ENCODE measurements at places on chromosomes 5 and 9.

GRCh38 chr5:134020188-134020587, 15.4 kb upstream of the VDAC1 start:
- DNase-seq = peak; percentile 9

DNA sequence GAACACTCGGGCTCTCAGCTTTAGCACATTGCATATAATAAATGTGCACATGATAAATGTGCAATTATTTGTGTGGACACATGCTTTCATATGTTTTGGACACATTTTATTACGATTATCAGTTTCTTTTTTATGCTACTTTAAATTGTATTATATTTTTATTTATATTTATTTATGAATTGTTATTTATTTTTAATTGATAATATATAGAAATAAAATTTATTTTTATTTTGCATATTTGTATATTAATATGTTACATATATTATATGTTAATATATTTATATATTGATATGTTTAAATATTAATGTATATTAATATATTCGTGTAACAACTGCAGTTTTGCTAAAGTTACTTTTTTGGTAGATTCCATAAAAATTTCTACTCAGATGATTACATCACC, 454.8 kb upstream of the CDH10 start:
- DNase-seq = no peak

DNA sequence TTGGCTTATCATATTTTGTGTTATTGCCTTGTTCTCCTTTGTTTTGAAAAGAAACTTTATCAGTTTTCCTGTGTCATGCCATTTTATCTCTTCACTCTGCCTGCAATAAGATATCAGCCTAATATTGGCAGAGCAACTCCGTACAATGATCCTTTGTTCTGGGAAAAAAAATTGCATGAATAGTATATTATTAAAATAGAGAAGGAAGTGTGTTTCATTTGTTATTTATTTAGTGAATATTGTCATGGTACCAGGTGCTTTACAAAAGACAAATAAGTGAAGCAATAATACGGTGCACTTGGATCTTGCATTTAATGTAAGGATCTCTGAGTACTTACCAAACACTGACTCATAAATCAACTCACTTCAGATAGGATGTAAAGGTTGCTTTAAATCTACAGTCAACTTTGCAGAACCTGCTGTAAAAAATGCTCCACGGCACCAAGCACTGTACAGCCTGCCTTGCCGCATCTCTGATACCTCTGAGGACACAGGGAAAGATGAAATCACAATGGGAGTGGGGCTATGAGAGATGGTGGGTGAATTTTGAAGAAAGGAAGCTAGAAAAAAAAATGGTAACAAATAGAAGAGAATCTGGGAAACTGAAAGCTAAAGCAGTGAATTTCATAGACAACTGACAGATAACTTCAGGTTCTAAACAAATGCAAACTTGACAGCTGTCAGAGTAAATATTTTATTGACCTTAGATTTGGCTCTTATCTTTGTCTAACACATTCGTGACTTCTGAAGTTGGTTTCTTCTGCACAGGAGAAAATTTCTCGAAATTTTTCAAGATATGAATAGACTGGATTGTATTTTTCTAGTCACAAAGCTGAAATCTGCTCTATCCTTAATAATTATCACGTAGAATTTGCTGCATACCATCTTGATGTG, 232.1 kb downstream of the ENC1 start:
- peak; percentile 76 for DNase-seq

- peak; percentile 40 for DNase-seq
Measured at GRCh38 chr5:138463419-138464007, 1.8 kb upstream of the EGR1 start.

- no peak for DNase-seq
Measured at GRCh38 chr5:175305251-175305650, 138.7 kb downstream of the DRD1 start.

- DNase-seq = no peak
Measured at GRCh38 chr9:89536600-89536999, 38.7 kb upstream of the SEMA4D start.

DNA sequence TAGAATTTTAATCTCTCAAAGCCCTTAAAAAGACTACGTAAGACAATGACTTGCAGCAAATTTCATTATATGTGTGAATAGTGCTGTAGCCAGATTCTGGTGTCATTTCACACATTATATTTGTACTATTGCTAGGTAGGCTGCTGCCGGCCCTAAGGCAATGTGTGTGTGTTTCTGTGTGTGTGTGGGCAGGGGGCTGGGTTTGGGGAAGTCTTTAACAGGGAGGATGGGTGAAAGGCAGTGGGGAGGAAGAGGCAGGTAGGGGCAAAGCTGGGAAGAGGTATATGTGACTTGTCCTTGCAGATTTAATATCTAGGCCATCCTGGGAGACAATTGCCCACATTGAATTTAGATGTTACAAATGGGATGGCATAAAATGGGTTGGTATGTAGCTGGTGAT, 130.8 kb downstream of the MACIR start:
- DNase-seq = no peak

GRCh38 chr5:159412284-159413046, 82.2 kb upstream of the IL12B start:
- DNase-seq = no peak

DNA sequence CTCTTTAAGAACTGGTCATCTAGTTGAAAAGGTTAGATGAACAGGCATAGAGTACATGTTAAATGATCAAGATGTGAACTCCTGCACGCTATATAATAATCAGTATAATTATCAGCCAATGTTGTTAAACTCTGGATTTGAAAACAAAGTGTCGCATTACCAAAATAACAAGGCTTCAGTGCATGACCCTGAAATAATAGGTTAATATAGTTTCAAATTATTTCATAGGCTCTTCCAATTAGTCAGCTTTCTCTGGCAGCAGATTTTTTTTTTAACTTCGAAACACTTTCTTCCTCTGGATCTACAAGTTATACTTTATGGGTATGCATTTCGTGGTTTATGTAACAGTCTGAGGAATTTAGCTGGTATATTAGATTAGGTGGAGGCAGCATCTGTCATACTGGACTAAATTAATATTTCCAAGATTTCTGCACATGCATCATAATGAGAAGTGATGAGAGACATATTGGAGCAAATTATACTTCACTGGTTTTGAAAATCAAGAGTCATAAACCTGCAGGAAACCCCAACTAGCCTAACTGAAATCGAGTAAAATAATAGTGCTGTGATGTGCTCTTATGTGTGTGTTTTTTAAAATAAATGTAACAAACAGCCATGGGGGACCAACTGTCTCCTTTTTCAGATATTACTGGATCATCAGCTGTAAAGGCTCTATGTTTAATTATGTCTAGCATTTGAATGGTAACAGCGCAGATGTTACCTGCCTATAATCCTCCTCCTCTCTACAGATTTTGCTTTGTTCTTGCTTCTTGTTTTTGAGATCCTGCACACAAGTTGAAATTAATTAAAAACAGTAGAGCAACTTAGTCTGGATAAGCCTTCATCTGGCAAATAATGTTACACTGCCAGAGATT, 85.9 kb upstream of the CKMT2 start:
- DNase-seq = peak; percentile 1

- DNase-seq = no peak
Measured at GRCh38 chr9:99286536-99286935, 64.5 kb downstream of the SEC61B start.

- DNase-seq = no peak
Measured at GRCh38 chr5:109645707-109646192, 44.0 kb upstream of the MAN2A1 start.

GRCh38 chr9:124372038-124372437, 43.2 kb downstream of the PSMB7 start:
- no peak for DNase-seq

GRCh38 chr5:167351316-167351715, 940.1 kb upstream of the WWC1 start:
- no peak for DNase-seq

- no peak for DNase-seq
Measured at GRCh38 chr9:84736081-84736480, 66.6 kb downstream of the NTRK2 start.

DNA sequence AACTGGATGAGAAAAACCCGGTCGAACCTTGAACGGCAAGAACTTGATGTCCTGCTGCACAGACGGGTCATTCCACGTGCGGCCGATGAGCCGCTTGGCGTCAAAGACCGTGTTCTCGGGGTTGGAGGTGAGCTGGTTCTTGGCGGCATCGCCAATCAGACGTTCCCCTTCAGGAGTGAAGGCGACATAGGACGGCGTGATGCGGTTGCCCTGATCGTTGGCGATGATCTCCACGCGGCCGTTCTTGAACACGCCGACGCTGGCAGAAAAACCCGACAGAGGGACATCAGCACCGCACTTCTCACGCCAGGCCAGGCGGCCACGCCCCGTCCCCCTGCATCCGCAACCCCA, 519 bp downstream of the HSPA5 start:
- peak; percentile 14 for DNase-seq

GRCh38 chr9:137127301-137128157, 11.4 kb upstream of the GRIN1 start:
- no peak for DNase-seq

GRCh38 chr5:172683264-172683644, 42.2 kb downstream of the NEURL1B start:
- DNase-seq = no peak

DNA sequence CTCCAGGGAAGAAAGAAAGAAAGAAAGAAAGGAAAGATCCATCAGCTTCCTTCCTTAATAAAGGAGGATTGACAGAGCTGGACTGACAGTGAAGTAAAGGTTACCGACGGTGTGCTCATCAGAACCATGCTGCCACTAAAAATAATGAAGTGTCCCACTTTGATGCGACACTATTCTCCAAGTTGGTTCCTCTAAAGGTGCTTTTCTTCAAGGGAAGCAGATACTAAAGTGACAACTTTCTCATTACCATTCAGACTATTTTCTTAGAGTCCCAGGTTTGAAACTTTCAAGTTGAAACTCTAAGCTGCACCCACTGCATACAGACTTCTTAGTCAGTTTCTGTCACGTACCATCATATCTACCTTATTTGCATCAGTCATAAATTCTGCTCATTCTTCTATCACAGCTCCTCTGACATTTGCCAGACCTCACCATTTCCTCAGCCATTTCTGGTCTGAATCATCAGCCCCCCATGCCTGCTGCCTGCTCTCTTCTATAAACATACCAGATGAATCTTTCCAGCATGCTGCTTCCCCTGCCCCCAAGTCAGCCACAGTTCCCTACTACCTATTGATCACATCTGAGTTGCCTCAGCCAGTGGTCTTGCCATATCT, 177.6 kb downstream of the DEPDC1B start:
- DNase-seq = peak; percentile 12

DNA sequence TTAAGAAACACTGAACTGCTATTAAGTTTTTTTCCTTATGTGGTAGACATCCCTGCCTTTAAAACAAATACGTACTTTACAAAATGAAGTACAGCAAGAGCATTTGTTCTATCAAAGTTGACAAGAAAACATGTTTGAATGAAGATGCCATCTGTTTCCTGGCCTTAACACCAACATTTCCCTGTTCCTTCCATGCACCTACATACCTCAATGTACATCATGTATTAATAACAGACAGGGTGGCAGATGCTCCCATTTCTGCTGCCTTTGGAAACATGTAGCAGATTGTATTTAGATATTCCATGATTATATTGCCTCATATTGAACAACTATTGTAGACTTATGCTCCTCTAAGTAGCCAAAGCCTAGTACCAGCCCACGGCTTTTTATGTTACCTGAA, 104.4 kb downstream of the PJA2 start:
- no peak for DNase-seq
